ENCODE measurements at places on chromosomes 7 and 10.
A peak's percentile ranks its signal among the peaks of the same experiment; 100 is the strongest.

DNA sequence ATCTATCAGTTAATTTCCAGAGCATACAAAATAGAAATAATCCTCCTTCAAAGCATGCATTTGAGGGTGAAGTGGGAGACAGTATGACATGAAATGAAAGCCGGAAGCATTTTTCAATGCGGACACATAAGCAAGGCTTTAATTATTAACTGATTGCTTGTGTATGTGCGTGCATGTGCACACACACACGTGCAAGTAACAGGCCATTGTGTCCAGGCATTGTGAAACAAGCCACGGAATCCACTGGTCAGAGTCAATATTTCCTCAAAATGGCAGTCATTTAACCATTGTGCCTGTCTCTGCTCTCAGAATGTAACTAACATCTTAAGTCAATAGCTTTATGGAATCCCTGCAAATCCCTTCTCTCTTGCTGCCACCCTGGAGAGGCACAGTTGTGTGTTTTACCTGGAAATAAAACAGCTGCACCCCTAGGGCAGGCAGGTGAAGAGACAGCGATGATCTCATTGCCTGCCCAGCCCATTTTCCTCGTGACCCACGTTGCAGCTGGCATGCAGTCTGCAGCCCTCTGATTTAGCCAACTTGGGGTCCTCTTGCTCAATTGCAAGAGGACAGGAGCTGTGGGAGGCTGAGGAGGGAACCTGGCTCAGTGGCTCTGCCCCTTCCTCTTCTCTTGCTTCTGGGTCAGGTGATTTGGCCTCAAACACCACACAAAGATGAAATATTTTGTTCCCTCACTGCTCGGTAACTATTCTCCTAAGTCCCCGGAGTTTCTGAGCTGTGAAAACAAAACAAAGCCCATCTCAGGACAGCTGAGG lies 500.9 kb upstream of the ZMIZ1 start:
- no peak for DNase-seq

GRCh38 chr7:44615149-44615611 lies 8.8 kb downstream of the OGDH start:
- DNase-seq: no peak

- DNase-seq: no peak
Observed at GRCh38 chr7:18459484-18460245, 35.9 kb upstream of the HDAC9 start.

DNA sequence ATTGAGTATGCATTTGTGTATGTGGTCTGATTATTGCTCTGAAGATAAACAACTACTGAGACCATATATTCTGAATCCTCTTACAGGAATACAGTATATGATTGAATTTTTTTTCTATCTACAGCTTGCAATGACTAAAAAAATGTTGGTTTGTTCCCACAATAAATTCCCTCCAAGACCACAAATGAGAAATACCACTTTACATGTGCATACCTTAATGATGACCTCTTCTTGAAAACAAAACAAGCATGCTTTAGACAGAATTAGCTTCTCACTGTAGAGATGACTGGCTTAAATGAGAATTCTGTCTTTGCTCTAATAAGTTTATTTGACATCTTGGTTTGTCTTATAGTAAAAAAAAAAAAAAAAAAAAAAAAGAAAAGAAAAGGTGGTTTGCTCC lies 241.5 kb downstream of the PCDH15 start:
- no peak for DNase-seq

DNA sequence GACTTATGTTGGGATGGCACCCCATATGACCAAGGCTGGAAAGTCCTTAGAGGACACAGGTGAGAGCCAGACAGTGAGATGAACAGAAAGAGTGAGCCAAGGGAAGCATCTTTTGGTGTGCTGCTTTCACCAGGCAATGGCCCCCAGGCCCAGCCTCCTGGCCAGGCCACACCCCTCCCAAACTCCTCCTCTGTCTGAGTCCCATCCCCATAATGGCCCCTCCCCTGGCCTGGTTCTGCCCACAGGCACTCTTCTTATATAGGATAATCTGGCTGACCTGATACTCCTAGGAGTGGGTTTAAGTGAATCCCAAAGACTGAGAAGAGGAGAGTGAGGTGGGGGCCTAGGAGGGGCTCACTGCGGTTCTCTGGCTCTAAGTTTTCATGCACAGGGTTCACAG lies 252.5 kb downstream of the RPS24 start:
- no peak for DNase-seq

DNA sequence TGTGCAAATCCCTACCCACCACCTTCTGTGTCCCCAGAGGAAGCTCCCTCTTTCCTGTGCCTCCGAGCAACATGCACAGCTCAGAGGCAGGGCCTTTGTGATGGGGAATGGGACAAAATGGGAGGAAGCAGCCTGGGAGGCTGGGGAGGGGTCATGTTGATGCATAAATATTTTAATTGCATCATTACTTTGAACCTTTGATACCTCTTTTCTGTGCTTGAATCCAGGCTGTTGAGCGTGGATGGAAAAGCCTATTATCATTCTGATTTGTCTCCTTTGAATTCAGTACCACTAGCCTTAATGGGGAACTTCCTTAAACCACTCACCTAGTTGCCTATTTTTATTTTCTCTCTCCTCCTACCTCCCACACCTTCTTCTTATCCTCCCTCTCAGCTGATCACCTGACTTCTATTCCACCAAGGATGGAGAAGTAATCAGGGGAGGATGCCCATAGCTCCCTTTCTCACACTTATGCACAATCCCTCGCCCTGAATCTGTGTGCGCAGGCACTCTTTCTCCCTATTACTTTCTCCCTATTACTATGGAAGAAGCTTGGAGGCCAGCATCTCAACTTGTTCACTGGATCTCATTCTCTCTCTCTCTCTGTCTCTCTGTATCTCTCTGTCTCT lies 78.5 kb downstream of the SEC61G start:
- no peak for DNase-seq

GRCh38 chr10:25552283-25552919 lies 377.6 kb downstream of the GPR158 start:
- DNase-seq: no peak

GRCh38 chr7:65809982-65810288 lies 62.9 kb upstream of the VKORC1L1 start:
- DNase-seq: no peak

DNA sequence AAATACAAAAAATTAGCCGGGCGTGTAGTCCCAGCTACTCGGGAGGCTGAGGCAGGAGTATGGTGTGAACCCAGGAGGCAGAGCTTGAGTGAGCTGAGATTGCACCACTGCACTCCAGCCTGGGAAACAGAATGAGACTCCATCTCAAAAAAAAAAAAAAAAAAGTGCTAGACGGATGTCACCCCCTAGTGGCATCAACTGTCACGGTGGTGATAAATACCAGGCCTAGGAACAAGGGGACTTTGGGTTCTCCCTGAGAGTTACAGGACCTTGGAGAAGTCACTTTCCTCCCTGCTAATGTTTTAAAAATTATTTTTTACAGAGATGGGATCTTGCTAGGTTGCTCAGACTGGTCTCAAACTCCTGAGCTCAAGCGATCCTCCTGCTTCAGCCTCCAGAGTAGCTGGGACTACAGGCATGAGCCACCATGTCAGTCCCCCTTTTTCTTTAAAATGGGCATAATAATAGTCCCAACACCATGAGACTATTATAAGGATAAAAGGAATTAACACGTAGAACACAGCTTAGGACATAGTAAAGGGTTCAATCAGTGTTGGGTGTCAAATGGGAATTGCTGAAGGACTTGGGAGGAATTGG lies 2.6 kb upstream of the TMEM130 start:
- DNase-seq: peak; percentile 37

DNA sequence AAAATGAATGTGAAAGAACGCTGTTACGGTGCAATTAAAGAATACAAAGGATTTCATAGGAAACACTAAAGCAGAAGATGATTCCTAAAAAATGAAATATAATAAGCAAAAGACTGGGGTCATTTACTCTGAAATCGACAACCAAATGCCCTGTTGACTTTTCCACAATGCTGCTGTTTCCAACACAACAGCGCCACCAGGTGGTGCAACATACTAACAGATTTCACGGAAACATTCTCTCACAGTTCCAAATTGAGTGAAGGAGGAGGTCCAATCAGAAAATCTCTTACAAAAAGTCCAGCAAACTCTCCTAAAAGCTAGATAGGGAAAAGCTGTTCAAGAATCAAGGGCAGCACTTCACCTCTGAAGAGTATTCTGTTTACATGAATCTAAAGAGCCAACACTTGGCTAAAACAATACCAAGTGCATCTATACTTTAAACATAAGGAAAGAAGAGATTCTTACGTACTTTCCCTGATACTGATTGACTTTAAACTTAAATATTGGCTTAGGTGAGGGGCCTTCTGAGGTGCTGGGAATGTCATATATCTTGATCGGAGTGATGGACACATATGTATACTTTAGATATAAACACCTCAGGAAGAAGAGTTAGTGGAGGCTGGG lies 55.9 kb downstream of the UPF2 start:
- DNase-seq: peak; percentile 82

DNA sequence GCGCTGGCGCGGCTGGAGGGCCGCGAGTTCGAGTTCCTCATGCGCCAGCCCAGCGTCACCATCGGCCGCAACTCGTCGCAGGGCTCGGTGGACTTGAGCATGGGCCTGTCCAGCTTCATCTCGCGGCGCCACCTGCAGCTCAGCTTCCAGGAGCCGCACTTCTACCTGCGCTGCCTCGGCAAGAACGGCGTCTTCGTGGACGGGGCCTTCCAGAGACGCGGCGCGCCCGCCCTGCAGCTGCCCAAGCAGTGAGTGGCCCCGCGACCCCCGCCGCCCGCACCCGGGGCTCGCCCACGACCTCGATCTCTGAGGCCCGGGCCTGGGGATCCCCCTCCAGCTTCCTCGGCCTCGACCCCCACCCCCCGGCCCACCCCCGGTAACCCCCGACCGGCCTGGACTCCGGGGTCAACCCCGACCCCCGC lies 537 bp downstream of the FOXK1 start:
- DNase-seq: peak; percentile 33

- no peak for DNase-seq
Observed at GRCh38 chr7:112156412-112156811, 49.8 kb downstream of the DOCK4 start.

- DNase-seq: no peak
Observed at GRCh38 chr10:126060261-126060931, 164.0 kb downstream of the FANK1 start.

DNA sequence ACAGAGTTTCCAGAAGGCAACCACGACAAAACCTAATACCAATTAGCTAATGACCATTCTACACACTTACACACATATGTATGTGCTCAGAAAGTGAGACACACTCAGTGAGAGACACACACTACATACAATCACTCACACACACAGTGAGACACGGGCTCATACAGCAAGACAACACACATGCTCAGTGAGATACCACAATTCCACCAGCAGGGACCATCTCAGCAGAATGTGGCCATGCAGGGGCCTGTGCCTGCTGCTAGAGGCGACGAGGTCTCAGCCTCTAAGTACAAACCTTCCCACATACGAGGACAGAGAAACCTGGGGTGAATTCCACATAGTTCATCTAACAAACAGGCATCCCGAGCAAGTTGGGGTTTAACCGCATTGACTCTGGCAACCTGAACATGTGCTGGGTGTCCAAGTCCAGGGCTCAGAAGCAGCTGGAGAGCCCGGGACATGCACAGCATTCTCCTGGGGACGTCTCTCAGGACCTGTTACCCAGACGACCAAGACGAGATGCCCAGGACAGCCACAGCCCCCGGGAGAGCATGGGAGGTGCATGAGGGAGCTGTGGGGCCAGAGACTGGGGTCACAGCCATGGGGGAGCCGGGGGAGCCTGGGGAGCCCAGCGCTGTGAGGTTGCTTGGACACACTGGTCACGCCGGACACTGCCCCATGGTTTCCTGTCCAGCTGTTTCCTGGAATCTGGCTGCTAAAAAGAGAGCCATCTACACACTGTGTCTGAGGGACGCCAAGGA lies 523.6 kb downstream of the PTPRN2 start:
- no peak for DNase-seq

GRCh38 chr10:4725917-4726606 lies 99.9 kb upstream of the AKR1E2 start:
- DNase-seq: no peak

GRCh38 chr7:74058486-74058885 lies 25.1 kb upstream of the LIMK1 start:
- no peak for DNase-seq

DNA sequence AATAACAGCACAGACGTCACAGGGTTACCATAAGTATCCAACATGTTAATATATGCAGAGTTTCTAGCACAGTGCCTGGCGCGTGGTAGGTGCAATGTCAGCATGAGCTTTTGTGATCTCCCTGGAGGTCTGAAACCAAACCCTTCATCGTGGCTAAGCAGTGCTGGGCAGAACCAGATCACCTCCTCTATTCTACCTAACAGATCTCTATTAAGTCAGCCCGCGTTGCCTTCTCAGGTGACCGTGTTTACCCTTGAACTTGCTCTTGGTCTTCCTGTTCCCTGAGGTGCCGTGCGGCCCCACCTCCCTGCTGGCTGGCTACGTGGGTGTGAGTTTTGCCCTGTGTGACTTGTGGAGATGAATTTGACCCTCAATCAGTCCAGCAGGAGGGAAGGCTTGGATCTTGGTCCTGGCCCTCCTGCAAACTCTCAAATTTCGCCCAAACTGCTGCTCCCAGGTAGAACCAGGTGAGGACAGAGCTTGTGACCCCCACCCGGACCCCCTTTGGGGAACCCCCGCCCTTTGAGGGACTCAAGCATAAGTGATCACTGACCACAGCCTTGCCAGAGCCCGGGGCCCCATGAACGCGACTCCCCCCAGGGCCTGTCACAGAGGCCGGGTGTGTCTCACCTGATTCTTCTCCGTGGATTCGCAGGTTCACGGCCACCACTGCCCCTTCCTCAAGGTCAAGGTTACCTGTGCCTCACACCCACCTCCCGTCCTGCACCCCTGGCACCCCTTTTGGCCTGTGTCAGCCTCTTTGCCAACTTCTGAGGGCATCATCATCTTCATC lies 54.2 kb downstream of the ELFN1 start:
- no peak for DNase-seq

- DNase-seq: no peak
Observed at GRCh38 chr10:67549390-67549789, 146.6 kb downstream of the CTNNA3 start.

DNA sequence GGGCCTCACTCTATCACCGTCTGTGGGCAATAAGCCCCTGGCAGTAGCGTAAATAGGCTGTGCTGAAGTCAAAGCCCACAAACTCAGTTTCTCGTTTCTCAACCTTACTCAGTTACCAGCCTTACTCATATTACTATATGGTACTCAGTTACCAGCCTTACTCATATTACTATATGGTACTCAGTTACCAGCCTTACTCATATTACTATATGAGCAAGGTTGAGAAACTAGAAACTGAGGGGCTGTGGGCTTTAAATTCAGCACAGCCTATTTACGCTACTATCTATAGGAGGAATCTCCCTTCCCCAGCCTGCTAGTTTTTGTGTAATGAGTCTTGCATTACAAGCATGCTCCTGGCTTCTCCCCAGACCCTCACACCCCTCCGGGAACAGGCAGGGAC lies 35.4 kb downstream of the CCDC3 start:
- DNase-seq: no peak

GRCh38 chr7:49639808-49640207 lies 133.6 kb upstream of the VWC2 start:
- no peak for DNase-seq
